ENCODE measurements at places on chromosomes 5 and 9.
A peak's percentile ranks its signal among the peaks of the same experiment; 100 is the strongest.

DNA sequence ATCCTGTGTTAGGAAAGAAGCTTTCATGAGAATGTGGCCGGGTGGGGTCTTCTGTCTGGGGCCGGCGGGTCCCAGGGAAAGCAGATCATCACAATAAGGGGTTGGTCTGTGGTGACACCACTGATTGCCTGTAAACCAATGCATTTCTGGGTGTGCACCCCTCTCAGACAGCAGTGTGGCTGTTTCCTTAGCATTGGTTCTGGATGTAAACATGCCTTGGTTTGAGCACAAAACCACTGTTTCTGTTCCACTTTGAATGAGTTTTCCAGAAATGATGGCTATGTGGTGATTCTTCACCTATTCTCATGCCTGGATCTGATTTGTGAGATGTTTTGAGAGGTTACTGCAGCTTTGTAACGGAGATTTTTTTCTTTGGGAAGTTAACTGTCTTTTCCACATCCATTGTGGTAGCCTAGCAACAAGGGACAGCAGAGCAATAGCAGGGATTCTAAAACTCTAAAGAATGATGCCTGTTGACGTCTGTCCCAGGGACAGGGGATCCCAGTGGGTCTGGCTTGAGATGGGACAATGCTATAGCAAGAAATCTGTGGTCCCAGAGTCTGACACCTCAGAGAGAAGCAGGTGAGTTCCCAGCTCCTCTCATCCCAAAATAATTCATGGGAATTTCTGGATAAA is at the start of gene CCDC192:
Gene CCDC192, plus strand, starts transcription at position 466 of the 636 bp plus-strand sequence. Its CDS starts 55 bp downstream, at position 521.
- DNase-seq: no peak

DNA sequence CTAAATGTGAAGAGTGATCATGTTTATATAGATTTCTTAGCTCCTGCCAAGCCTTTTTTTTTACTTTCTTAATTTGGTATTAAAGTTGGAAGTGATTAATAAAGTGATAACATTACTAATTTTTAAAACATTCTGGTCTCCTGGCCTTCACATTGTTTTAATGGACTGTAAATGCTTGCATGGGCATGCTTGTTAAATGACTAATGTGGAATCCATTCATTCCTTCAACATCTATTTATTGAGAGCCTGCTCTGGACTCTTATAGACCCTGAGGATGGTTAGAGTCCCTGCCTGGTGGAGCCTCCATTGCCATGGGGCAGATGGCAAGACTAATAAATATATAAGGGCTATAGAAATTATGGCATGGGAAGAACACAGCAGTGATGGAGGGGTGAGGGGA is 103.5 kb downstream of the NTRK2 start:
- no peak for DNase-seq

GRCh38 chr5:56658972-56659371 is 156.4 kb upstream of the MAP3K1 start:
- DNase-seq: peak; percentile 37

DNA sequence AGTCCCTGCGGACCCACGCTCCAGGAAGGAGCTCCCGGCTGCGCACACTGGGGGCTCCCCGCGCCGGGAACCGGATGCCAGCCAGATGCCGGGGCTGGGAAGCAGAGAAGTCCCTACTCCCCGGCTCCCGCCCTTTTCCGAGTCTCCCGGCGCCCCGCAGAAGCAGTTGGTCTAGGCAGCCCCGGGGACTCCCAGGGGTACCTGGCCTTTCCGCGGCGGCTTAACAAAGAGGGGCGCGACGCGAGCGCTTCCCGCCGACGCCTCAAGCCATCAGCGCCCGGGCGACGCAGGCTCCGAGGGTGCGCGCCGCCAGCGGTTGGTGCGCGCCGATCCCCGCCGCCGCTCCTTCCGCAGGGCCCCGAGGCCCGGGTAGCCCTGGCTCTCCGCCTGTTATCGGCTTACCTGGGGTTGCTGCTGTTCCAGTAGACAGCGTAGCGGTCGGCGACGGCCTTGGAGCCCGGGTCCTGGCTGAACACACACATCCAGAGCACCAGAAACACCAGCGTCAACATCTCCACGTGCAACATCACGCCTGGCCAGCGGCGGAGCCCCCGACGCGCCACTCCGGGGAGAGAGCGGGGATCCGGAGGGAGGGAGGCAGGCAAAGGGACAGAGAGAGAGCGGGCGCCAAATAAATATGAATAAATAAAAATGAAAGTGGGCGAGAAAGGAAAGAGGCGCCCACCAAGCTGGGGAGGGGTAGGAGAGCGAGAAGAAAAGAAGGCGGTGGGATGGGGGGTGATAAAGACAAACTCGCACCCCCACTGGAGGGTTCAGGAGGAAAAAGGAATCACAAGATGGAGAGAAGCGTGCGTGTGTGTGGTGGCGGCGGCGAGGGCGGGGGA is 428 bp downstream of the EFNA5 start:
- DNase-seq: peak; percentile 23

GRCh38 chr5:103119070-103119764 is 721 bp downstream of the GIN1 start:
- no peak for DNase-seq

GRCh38 chr9:127983847-127984289 is 3.1 kb upstream of the EEIG1 start:
- DNase-seq: no peak

GRCh38 chr5:127867022-127867783 is 164.0 kb downstream of the CCDC192 start:
- DNase-seq: no peak

DNA sequence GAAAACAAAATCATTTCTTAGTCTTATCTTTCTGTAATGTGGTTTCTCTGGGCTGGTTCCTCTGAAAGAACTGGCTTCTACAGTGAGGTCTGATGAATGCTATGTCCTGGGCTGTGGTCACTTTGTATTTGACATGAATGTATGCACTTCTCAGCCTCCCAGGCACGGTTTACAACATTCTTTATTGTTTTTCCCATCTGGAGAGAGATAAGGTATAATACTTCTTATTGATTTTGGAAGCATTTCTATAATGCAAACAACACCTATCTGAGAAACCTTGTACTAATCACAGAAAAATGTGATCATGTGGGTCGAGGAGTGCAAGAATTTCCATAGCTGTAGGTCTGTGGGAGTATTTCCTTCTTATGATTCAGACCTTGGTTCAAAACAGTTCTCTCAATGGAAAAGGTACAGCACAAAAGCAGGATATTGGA is 46.9 kb downstream of the ACTBL2 start:
- DNase-seq: peak; percentile 99

- DNase-seq: no peak
These were observed 83.9 kb downstream of the PRLR start for GRCh38 chr5:35146406-35146805.

GRCh38 chr5:117433818-117434217 is 859.2 kb upstream of the SEMA6A start:
- DNase-seq: no peak

DNA sequence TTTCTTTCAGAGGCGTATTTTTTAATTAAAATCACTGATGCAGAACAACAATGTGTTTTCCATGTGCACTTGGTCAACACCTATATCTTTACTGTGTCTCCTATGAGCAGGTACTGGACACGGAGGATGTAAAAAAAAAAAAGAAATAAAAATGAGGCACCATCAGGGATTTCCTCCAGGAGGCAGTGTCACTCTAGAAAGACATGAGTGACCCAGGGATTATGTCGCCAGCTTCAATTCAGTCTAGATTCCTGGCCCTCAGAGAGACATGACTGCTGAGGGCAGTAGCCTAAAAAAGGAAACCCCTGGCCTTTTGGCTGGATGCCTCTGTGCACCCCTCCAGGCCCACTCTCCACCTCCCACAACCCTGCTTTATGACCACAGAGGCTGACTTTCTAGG is 18.3 kb upstream of the IL33 start:
- DNase-seq: peak; percentile 19

GRCh38 chr5:171365351-171365750 is 22.3 kb upstream of the NPM1 start:
- peak; percentile 29 for DNase-seq

GRCh38 chr9:114264806-114265550 is 57.9 kb upstream of the ORM1 start:
- no peak for DNase-seq

GRCh38 chr5:54608423-54609085 is 91.0 kb downstream of the SNX18 start:
- peak; percentile 84 for DNase-seq

DNA sequence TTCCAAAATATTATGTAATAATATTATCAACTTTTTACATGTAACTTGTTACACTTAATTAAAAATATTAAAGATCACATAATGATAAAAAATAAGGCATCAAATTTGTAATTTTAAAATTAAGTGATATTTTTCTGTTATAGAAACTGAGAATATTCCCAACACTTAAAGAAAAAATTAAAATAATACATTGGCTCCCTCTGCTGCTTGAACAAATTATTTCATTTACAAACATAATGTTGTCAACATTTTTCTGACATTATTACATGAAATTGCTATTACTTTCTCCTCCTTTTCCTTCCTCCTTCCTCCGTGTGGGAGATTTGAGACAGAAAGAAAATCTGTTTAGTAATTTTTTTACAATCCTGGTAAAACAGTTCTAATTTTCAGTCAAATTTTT is 42.3 kb downstream of the RNF180 start:
- peak; percentile 15 for DNase-seq

DNA sequence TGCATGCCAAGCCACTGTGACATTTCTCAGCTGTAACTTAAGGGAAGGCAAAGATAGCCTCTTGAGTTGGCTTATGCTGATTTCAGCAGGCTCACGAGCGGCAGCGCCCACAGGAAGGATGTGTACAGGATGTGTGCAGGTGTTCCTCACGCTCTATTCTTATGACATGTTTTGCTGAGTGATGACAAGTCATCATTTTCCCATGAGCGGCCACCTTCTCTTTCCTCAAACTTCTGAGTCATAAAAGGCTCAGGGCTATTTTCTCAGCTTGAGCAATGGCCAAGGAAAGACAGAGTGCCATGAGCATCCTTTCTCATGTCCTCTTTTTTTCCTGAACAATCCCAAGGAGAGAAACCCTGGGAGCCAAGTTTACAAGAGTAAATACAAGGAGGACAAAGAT is 365.9 kb downstream of the PLK2 start:
- no peak for DNase-seq

GRCh38 chr5:76696251-76696650 is 19.7 kb upstream of the F2R start:
- no peak for DNase-seq

DNA sequence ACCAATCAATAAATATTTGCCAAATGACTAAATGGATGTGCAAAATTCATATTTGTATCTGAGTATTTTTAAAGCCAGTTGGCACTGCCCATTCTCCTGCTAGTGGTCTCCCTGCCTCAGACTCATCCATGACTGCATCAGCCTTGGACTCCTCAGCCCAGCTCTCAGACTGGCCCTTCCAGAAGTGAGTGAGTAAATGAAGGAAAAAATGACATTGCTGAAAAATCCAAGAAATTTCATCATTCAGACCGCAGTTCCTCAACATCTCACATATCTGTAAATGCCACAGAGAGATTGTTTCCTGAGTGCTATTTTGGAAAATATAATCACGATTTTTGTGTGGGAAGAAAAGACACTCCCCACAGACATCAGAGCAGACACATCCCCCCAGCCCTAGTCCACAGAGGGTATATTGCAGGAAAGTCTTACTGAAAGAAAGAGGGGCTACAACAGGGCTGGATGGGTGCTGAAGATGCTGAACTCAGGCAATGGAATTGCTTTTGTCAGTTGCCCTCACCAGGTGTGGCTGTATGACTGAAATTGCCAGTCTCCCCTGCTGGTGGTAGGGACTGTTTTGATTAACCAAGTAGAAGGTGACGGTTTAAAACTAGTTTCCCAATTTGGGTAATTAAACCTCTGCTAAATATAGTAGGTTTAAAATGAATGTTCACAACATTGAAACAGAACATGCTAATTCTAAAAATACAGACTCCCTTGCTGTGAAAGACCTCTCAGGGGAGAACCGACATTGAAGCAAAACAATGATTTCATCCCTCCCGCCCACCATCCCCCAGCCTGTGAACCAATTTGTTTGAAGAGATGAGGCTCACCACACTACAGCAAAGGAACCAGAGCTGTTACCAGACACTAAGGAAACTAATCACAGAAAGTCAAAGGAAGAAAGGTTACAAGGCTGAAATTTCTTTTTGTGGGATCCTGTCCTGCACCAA is 158.8 kb downstream of the DEPDC1B start:
- DNase-seq: peak; percentile 90

GRCh38 chr9:82334286-82334685 is 345.7 kb downstream of the SPATA31D1 start:
- DNase-seq: peak; percentile 95

DNA sequence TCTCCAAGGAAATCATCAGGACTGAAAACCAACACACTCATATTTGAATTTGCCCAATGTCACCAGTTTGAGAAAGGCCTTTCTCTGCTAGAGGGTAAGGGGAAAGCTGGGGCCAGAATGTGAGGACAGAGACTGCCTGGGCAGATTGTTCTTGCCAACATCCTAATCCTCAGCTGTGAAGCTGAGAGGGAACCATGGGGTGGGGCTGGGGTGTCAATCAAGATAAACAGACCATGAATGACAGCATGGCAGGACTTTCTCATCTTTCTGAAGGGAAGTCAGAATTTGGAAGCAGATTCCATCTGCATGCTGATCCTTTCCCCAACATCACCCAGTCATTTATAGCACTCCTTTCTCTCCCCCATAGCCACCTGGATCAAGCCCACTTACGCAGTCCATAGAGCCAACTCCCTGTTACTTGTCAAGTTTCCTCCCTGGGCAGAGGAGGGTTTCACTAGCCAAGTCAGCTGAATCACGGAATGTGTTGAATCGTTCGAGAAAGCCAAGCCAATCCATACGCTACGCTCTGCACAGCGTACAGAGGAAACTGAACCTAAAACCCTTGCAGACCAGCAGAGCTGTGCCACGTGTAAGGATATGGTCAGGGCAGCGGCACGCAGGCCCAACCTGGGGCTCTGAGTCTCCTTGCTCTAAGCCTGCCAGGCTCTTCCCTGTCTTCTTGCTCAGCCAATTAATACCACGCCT is 14.9 kb downstream of the GLDC start:
- DNase-seq: no peak

DNA sequence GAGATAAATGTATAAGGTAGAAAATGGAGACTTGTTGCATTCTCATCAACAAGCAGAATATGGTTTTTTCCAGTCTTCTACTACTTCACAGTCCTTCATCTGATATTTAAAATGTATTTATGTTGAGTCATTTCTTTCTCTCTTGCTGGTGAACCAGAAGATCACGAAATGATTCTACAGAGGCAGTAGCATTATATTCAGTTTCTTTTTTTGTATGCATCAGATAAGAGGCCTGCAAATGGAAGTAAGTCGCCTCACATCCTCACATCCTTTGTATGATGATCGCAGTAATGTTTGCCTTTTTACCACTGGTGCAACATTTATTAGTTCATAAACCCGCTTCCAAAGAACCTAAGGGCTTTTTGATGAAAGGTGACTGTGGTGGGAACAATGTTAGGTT is 22.1 kb upstream of the IL13 start:
- no peak for DNase-seq

GRCh38 chr5:146302406-146302805 is 36.2 kb upstream of the POU4F3 start:
- DNase-seq: no peak

DNA sequence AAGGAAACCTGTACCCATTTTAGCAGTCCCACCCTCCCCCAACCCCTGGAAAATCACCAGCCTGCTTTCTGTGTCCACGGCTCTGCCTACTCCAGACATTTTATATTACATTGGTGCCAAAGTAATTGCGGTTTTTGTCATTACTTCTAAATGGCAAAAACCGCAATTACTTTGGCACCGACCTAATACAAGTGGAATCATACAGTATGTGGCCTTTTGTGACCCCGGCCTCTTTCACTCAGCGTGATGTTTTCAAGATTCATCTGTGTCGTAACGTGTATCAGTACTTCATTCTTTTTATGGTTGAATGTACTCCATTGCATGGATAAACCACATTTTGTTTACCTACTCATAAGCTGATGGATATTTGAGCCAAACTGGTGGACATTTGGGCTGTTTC is 9.7 kb upstream of the ORM1 start:
- DNase-seq: no peak

All from amniotic epithelial cell (primary cell).